Right ventricle myocardium superior (tissue), 1 donor: ENCODE measurements at places on chromosomes 1 and 21. TPM values are rescaled to one million over a fixed set of nuclear protein-coding genes. Genes with fewer than 3 reads are reported as not detected.

DNA sequence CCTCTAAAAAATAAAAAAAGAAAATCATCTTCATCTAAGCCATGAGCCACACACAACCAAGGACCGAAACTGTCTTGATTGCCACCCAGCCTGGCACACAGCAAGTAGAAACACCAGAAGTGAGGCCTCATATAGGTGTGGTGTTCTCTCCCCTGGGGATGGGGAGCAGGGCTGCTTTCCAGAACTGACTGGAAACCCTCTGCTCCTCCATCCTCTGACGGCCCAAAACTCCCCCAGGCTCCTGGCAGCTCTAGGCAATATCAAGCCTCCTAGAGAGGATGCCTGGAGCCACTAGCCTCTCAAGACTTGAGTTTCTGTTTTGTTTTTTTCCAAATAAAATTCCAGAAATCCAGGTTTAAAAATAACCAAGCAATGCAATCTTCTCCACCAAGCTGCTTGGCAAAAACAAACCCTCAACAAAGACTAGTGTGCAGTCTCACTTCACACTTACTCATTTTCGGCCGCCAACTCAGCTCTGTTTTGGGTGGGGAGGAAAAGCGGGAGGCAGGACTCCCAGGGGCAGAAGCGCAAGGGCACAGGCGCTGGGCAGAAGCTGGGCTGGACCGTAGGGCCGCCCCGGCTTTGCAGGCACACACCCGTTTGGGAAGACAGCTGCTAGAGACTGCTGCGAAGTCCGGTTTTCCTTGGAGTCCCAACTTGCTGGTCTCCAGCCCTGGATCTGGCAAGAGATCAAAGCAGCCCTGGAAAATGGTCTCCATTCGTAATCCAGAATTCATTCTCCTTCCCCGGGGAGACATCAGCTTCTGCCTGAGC is 78.2 kb upstream of the CAPZB start:
- peak; percentile 71 for DNase-seq

DNA sequence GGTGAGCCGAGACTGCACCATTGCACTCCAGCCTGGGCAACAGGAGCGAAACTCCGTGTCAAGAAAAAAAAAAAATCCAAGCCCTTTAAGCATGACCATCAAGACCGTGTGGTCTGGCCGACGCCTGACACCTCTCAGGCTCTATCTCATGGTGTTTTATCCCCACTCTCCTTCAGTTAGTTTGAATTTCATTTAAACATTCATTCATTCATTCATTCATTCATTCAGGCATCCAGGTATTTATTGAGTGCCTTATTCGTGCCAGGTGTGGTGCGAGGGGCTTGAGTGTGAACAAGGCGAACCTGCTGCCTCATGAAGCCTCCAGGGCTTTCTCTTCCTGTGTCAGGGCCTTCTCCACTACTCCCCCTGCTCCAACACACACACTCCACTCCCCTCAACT is 22.6 kb upstream of the OPRD1 start:
- no peak for DNase-seq

The OR10J1 gene
- total RNA-seq, result not detected

The TMCO1 gene
- 40.9 TPM for total RNA-seq

- no peak for DNase-seq
Measured at GRCh38 chr1:113405573-113405972, 15.3 kb downstream of the MAGI3 start.

The FCER1G gene
- total RNA-seq, result 21.5 TPM

- DNase-seq, result no peak
Measured at GRCh38 chr1:158998037-158998780, 11.5 kb upstream of the IFI16 start.

- no peak for DNase-seq
Measured at GRCh38 chr1:151492120-151492519, 19.1 kb upstream of the CGN start.

- DNase-seq, result no peak
Measured at GRCh38 chr1:28028873-28029654, 59.3 kb downstream of the EYA3 start.

DNA sequence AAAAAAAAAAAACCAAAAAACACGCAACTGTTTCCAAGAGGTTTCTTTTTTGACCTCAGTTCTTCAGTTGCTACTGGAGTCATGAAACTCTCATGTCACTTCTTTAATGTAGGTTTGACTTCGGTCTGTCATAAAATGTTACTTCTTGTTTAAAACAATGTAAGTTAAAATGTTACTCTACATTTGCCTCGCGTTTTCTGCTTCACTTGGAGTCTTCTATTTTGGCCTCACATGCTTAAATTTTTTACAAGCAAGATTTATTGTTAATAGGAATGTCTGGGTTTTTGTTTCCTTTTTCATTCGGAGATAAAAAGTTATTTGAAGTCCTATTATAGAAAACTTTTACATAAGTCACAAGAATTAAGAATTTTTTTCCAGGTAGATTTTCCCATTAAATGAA is 880.2 kb downstream of the LTN1 start:
- DNase-seq, result no peak

The C1orf21 gene
- 47.6 TPM for total RNA-seq

DNA sequence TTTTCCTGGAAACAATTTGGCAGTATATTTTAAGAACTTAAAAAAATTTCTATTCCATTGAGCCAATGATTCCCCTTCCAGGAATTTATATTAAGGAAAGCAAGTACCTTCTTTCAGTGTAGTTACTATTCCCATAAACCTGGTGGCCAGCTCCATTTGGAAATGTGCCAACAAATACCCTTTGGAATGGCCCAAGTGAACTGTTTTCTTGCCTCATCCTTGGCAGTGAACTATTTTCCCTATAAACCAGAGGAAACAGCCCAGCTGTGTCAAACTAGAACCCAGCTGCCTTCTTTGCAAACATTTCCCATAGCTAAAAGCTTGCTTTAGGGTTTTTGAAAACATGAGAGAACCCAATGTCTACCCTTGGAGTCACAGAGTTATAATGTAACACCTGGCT is 496.9 kb downstream of the NEGR1 start:
- no peak for DNase-seq

The NKAIN1 gene
- total RNA-seq, result not detected

GRCh38 chr1:202247837-202248795 is 54.5 kb downstream of the LGR6 start:
- no peak for DNase-seq
